ENCODE measurements at places on chromosomes 11 and 22.

GRCh38 chr22:37175414-37176281, 12.4 kb downstream of the C1QTNF6 start:
- no peak for DNase-seq

- no peak for DNase-seq
Observed at GRCh38 chr11:5604896-5605295, 8.5 kb downstream of the TRIM6 start.

GRCh38 chr11:117313828-117314768, 2.0 kb downstream of the BACE1 start:
- DNase-seq = no peak

GRCh38 chr11:11347592-11347991, 5.5 kb downstream of the CSNK2A3 start:
- DNase-seq = peak; percentile 16

DNA sequence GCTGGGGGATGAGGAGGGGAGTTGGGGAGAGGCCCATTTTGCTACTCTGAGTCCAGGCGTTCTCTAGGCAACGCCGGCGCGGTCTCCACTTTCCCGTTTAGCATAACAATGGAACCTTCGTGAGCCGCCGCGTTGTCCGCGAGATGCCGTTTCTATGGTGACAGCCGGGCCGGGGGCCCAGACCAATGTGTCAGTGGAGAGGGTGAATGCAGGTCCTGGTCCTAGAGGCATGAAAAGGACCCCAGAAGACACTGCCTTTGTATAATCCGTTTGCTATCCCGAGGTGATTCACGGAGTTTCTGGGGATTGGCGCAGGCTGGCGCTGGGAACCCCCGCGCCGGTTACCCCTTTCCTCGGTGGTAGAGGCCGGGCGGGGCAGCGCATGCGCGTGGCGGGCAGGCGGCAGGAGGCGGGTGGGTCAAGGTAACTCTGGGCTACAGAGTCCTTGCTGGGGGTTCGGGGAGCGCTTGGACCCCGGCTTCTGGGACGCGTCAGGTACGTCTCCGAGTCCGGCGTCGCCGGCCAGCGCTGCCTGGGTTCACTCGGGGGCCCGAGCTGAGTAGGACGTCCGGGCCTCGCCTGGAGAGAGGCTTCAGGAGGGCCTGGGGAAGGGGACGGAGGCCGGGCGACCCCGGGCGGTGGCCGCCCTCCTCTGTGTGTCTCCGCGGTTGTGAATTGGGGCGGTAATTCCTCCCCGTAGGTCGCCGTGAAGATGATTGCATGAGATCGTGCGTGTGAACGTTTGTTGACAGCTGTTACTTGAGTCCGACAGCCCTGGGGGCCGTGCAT, at the start of the genes CBY1 and FAM227A:
TSS of gene CBY1 (plus strand) at position 383 of the 789 bp plus-strand sequence. CDS start 11,417 bp downstream, outside the sequence.
TSS of gene FAM227A (minus strand) at position 137 of the 789 bp plus-strand sequence. CDS start 6,224 bp downstream, outside the sequence.
- peak; percentile 94 for DNase-seq

GRCh38 chr11:117019871-117020270, 78.4 kb downstream of the SIK3 start:
- no peak for DNase-seq

- no peak for DNase-seq
Observed at GRCh38 chr22:24435323-24435645, 7.9 kb downstream of the ADORA2A start.

DNA sequence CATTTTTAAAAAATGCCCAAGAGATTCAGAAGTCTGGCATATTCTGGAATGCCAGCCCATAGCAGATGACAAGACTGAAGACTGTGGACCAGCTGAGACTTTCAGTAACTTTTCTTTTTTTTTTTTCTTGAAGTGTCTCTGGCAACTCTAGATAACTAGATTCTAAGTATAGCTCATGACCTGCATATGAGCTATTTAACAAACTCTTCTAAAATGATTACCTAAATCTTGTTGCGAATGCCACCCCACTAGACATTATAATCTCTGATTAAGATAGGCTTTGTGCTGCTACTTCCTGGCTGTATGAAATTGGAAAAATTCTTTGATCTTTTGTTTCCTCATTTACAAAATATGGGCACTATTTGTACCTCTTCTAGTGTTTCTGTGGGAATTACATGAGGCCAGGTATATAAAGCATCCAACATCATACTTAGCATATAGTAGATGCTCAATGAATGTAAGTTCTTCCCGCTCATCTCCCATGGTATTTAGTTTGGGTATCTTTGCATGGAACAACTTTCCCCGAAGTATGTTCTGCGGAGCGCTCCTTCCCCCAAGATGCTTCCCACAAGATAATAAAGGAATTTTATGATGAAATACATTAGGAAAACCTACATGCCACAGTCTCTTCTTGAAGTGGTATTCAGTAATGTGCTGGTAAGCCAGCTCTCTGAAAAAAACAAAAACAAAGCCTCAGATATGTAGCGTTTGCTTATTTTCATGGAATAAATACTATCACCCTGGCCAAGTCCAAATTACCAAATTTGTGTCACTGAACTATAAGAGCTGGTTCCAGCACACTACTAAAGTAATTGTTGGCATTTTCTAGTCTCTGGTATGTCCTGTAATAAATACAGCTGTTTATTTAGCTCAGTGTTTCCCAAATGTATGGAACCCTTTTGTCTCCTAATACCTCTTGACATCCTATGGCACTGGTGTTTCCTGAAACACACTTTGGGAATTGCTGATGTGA, 86.8 kb upstream of the TIMP3 start:
- DNase-seq = no peak
